Fibroblast of skin of left biceps (primary cell): ENCODE measurements at places on chromosomes 7 and 10.

GRCh38 chr10:46282842-46283574 is 3.8 kb upstream of the ANTXRL start:
- DNase-seq, result no peak

DNA sequence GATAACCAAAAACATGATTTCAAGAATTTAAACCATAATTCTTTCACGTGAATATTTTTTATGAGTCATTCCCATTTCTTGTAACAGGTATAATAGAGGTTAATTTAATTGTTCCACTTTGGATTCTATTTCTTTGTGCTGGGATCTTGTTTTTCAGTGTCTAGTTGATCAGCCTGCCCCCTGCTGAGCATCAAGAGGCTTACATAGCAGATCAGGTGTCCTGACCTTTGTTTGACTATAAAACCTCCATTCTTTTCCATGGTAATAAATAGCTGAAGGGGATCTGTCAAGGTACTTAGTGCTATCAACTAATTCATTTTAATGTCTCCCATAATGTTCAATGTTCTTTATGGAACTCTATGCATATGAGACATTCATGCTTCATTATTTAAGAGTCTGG is 4.9 kb downstream of the COL17A1 start:
- no peak for DNase-seq

GRCh38 chr10:127040756-127041155 is 135.5 kb downstream of the DOCK1 start:
- no peak for DNase-seq

DNA sequence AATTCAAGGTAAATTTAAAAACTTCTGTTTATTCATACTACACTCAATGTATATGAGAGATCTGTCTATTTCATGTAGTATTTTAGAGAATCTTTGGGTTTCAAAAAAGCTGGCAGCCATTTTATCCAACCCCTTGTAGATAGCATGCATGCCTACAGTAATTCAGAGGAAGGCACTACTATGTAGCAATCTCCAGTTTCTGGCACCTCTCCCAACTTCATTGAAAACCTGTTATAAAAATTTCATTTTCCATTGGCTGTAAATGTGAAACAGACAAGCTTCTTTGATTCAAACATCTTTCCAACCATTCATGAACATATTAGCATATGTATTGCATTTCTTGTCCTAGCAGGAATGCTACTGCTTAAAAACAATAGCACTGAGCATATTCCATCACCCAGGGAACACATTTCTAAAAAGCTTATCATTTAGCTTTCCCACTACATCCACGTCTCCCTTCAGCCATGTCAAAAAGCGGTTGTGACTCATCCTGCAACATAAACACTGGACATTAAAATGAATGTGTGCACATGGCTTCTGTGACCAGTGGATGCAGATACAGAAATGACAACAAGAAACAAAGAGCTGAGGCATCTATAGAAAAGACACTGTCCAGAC is 330.4 kb upstream of the AOAH start:
- DNase-seq, result no peak

DNA sequence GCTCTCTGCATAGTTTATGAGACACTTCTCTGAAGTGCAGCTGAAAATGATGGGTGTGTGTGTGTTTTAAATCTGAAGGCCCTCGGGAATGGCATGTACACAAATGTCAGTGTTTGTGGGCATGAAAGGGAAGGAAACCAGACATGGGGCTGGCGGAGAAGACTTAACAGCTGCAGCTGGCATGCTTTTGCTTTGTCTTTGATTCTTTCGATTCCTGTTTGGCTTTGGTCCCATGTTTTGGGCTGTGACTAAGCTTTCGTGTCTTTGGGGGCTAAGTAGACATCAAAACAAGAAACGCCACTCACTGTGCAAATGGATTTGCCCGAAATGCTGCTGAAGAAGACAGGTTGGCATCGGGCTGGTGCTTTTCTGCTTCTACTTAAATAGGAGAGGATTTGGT is 179.3 kb downstream of the PFKFB3 start:
- DNase-seq, result no peak

GRCh38 chr7:105524840-105525239 is 2.8 kb upstream of the PUS7 start:
- no peak for DNase-seq

DNA sequence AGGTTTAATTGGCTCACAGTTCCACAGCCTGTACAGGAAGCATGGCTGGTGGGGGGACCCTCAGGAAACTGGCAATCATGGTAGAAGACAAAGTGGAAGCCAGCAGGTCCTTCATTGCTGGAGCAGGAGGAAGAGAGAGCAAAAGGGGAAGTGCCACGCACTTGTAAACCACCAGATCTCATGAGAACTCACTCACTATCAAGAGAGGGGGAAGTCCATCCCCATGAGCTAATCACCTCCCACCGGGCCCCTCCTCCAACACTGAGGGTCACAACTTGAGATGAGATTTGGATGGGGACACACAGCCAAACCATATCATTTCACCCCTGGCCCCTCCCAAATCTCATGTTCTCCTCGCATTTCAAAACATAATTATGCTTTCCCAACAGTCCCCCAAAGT is 171.9 kb upstream of the CACNA2D1 start:
- no peak for DNase-seq

- no peak for DNase-seq
These were observed 37.8 kb downstream of the OSBPL3 start for GRCh38 chr7:24942226-24942625.

DNA sequence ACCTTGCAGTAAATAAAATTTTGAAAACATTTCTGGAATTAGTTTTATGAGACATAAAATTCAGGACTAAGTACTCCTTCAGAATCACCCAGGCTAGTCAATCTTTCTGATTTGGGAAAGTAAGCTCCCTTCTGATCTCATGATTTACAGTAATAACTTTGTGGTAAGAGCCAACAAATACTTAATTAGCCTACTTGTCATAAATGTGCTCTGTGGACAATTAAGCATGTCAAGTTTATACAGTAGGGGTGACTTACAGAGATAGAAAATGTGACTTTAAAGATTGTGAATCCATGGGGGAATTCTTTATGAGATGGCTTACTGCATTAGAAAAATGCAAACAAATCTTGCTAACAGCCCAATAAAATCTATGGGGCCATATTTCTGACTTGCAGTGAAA is 616.9 kb upstream of the GHITM start:
- DNase-seq, result peak; percentile 6

- no peak for DNase-seq
These were observed 62.7 kb upstream of the ZPBP start for GRCh38 chr7:50155755-50156154.
